Skeletal muscle cell (primary cell): ENCODE measurements at places on chromosomes 13 and 19.

GRCh38 chr19:45110851-45111266, 17.9 kb downstream of the PPP1R37 start:
- no peak for DNase-seq

DNA sequence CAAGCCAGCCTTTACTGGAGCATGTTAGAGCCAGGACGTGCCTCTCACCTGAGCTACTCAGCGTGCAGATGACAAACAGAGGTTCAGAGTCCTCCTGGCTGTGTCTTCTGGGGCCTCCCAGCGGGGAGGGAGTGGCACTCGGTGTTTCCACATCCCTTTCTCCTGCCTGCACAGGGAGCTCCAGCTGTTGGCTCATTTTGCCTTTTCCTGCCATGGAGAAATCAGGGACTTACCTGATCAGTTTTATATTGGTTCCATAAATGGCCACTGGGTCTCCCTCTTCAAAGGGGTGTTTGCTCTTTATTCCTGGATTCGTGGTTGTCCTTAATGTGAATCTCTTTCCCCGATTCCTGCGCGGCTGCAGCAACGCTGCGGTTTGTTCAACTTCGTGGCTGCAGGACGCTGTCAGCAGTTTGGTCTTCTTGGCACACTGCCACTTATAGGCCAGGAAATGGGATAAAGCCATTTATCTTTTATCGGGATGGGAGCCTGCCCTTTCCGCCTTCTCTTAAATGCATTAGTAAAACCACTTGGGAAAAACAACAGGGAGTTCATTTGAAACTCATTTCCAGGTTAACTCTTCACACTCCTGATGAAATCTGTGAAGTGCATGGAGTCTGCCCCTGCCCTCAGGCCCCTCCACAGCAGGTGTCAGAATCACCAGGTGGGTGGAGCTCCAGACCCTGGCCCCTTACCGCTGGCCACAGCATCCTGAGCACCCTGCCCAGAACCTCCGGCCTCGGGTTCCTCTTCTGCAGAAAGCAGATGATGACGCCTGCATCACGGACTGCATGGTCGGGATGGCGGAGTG, 39.8 kb upstream of the MCF2L start:
- no peak for DNase-seq

- no peak for DNase-seq
These were observed 11.6 kb downstream of the ADPRHL1 start for GRCh38 chr13:113441661-113442060.

DNA sequence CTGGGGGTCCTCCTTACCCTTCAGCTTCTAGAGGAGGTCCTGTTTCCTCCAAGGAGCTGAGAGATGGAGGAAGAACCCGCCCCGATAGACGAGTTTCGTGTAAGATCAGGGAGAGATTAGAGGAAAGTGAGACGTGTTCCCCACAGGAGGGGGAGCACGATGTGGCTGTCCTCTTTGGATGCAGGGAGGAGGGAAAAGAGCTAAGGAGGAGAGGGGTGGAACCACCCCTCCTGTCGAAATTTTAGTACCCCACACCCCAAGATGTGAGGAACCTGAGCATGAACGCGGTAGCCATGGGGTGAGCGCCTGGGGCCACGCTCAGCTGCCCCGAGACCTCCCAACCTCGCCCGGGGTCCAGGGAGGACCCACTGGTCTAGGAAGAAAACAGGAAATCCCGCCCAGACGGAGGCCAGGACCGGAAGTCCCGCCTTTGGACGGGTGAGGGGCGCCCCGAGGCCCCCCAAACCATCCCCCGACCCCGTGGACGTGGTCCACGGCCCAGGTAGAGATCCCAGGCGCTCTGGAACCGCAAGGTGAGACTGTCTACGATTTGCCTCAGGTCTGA, 1.2 kb downstream of the AKT1S1 start:
- no peak for DNase-seq

DNA sequence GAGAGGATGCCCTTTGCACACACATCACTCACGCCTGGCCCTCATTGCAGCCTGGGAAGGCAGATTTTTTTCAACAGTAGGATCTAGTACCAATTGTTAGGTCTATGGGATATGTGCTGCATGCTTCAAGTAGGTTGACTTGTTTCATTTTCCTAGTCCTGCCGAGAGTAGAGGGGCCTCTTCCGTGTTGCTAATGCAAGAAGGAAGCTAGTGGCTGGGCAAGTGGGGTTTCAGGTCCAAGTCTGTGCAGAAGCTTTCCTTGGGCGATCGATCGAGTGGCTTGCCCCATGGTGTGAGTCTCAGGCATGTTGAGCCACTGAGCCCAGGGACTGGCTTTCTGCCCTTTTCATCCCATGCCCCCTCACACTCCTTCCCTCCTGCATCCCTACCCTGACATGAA, 13.7 kb downstream of the ILF3 start:
- no peak for DNase-seq

GRCh38 chr13:108214441-108215271, 680 bp downstream of the LIG4 start:
- no peak for DNase-seq

- DNase-seq = no peak
These were observed 19.3 kb downstream of the TNFSF11 start for GRCh38 chr13:42592915-42593900.

DNA sequence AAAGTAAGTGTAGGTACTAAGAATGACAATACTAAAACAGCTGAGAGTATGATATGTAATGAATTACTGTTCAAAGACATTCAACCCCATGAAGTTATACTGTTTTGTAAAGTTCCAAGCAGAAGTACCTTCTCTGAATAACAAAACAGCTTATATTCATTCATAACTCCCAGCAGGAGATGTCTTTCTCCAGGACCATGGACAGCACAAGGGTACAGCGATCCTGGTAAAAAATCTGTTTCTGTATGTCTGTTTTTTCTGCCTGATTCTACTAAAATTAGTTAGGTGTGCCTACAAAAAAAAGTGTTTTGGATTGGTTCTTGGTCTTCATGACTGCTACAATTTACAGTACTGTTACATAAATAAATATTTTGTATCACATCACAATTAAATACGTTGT, 172.5 kb upstream of the SLITRK5 start:
- DNase-seq = peak; percentile 0

DNA sequence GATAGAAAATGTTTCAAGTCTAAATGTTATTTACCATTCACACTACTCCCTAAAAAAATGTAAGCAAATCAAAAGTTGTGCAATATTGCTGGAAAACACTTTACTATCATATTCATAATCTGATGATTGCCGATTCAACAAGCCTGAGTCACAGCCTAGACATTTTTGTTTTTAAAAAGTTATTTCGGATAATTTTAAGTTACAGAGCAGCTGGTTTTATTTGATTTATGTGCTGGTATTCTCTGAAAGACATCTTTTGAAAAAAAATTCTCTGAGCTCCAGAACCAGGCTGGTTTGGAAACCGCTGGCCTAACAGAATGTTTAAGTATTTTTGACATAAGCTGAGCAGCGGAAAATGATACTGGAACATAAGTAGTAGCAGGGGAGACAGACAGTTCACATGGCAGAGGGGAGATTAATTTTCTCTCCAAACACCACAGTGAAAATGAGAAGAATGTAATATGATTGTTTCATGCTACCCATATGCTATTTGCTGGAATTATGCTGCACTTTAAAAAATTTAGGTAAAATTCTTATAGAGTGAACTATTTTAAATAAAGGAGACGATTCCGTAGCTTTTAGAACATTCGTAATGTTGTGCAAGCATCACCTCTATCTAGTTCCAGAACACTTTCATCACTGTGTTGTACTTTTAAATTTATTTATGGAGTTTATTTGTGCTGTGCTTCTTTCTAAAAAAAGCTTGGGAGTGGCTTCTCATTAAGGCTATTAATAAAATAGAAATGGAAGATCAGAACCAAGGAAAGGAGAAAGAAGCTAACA, 36.1 kb downstream of the TBC1D4 start:
- no peak for DNase-seq

DNA sequence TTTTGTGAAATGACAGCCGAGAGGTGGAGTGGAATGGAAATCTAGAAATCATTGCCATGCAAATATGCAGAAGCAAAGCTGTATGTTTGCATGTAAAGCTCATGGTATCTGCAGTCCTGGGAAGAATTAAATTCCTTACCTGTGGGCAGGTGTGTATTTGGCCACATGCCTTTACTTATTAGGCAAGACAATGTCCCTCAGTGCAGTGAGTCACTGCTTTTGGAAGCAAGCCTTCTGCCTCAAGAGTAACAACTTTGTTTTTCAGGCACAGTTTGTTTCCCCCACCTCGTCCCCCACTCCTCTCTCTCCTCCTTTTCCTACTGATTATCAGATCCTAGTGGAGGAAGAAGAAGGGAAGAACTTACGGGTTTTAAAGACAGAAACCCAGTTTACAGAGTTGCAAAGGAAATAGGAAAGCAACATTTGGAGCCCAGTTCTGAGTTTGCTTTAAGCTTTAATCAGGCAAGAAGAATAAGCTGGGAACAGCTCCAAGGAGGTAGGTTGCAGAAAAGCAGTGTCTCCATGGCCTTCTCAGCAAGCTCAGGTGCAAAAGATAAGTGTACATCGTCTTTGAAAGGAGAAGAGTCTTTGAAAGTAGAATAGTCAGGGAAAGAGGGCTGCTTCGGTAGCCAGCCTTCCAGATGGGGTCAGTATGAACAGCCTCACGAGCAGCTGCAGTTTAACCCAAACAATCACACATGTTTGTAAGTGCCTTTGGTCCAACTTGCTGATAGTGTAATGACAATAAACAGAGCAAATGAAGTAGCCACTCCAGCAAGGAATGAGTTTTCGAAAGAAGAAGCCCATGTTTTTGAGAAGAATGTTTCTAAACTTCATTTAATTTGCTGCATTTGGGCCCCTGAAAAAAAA, 190.1 kb downstream of the KLF5 start:
- no peak for DNase-seq

DNA sequence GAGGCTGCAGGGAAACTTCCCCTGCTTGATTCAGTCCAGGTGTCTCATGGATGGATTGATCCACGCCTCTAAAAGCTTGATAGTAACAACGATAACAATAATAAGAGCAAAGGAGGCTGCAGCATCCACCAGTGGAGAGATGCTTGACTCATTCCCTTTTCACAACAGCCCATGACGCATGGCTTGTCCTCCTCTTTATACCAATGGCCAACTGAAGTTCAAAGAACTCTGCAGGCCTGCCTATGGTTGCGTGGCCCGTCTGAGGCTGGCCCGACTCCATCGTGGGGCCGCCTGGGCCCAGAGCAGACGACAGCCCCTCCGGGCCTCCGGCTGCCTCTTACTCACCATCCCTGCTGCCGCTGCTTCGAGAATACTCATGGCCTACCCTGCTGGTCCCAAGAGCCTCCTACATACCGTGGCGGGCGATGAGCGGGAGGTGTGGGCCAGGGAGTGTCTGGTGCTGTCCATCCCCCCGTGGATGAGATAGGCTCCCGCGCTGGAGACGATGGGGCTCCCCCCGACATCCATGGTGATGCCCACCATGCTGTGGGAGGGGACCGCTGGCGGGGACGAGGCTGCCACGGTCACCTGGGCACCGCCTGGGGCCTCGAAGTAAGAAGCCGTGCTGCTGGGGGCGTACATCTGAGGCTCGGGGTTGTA, 61.8 kb upstream of the RANBP3 start:
- DNase-seq = no peak

DNA sequence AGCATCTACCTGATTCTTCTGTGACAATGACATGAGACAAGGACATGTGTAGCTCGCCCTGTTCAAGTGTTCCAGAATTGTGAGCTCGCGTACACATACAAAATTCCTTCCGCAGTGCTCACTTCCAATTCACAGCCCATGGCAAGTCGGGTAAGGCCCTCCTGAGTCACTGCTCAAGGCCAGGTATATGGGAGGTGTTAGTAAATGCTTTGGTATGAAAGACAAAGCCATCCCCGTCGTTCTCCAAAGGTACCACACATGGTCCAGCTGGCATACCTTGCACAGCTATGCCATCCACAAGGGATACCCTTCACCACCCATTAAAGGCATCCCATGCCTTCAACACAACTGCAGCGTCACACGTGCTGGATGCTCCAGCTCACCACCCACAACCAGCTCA, 4.4 kb upstream of the ELL start:
- DNase-seq = no peak

GRCh38 chr19:49403404-49404187, 15.5 kb downstream of the KASH5 start:
- peak; percentile 23 for DNase-seq

DNA sequence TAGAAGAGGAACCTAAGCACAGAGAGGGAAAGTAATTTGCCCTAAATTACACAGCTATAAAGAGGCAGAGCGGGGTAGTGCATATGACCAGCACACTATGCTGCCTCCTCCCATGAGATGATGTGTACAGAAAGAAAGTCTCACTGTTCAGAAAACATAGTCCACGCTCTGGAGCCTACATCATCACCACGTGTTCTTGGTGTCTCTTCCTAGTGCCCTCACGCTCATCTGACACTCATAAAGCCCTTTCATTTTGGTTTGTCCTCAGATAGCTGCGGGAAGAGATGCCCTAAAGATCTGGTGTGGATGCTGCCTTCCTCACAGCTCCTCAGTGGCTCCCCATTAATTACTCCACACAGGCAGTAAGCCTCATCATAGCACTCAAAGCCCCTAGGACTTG, 27.4 kb upstream of the SIAH3 start:
- no peak for DNase-seq

DNA sequence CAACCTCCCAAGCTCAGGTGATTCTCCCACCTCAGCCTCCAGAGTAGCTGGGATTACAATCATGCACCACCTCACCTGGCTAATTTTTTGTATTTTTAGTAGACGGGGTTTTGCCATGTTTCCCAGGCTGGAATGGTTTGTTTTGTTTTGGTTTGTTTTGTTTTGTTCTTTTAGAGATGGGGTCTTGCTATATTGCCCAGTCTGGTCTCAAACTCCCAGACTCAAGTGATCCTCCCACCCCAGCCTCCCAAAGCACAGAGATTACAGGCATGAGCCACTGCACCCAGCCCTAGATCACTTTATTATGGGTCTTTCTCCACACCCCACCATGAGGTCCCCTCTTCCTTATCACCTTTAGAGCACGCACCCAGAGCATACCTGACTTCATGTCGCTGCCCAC, 8.0 kb upstream of the KRTDAP start:
- DNase-seq = no peak

DNA sequence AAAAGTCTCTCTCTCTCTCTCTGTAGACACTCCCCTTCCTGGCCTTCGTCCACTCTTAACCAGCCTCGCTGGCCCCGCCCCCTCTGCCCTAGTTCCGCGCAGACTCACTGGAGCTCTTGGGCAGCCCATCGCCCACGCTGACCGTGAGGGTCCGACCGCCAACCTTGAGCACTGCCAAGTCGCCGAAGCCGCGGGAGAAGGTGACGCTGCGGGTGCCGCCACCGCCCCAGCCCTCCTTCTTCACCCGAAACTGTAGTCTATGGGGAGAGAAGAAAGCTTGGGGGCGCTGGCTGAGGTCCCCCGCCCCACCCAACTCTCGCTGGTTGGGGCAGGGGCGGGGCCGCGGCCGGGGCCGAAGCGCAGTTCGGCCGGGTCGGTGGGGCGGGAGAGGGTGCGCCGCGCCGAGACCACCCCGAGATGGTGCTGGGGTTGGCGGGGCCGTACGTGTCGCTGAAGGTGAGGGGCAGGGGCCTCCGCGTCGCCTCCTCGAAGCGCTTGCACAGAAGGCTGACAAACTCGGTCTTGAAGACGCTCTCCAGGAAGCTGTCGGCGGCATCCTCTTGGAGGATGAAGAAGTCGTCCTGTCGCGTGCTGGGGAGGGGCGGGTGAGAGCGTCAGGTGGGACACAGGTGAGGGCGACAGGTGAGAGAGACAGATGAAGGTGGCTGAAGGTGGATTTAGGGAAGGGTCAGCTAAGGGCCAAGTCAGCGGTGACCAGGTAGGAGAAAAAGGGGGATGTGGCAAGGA, 12.6 kb upstream of the ZNF414 start:
- DNase-seq = peak; percentile 66

- peak; percentile 9 for DNase-seq
These were observed 283.2 kb upstream of the ARGLU1 start for GRCh38 chr13:106850973-106851650.

GRCh38 chr19:12564016-12564664, 12.9 kb upstream of the ZNF564 start:
- DNase-seq = peak; percentile 46
